Stimulated activated CD4-positive, alpha-beta T cell treated with anti-CD3 and anti-CD28 coated beads, Interleukin-1b, Interleukin-23, amount 100 ng/mL, for 1 hour (primary cell): ENCODE measurements at places on chromosomes 1 and 21.

- no peak for DNase-seq
Measured at GRCh38 chr1:183419399-183419798, 1.2 kb upstream of the NMNAT2 start.

DNA sequence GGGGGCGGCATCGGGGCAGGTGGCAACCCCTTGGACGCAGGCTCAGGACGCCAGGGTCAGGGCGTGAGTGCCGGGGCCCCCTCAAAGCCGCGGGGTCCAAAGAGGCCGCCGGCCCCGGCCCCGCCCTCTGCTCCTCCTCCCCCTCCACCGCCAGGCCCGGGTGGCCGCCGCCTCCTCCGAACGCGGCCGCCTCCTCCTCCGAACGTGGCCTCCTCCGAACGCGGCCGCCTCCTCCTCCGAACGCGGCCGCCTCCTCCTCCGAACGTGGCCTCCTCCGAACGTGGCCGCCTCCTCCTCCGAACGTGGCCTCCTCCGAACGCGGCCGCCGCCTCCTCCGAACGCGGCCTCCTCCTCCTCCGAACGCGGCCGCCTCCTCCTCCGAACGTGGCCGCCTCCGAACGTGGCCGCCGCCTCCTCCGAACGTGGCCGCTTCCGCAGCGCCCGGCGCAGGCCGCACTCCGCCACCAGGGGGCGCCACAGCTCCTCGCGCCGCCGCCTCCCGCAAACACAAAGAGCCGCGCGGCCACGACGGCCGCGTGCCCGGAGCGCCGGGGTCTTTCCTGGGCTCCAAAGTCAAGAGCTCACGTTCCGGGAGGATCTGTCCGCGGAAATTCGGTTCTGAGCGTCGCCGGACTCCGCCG lies 19.3 kb upstream of the SAMD11 start:
- peak; percentile 80 for DNase-seq

DNA sequence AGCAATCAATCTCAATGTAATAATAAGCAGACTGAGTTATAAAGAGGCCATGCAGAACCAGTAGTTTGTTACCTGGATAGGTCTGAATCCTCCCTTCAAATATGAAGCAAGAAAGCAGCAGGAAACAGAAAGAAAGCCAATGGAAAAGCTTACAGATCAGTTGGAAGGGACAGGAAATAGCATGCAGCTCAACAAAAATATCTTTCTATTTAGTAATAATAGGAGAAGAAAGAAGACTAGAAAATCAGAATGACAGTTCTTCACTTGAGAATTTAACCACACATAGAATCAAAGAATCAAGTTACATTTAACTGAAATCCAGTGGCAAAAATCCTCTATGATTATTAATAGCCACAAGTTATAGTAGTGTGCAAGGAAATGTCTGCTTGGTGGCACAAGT lies 194.4 kb downstream of the EIF4G3 start:
- DNase-seq, result no peak

- no peak for DNase-seq
Measured at GRCh38 chr21:31460980-31461379, 116.9 kb upstream of the TIAM1 start.

DNA sequence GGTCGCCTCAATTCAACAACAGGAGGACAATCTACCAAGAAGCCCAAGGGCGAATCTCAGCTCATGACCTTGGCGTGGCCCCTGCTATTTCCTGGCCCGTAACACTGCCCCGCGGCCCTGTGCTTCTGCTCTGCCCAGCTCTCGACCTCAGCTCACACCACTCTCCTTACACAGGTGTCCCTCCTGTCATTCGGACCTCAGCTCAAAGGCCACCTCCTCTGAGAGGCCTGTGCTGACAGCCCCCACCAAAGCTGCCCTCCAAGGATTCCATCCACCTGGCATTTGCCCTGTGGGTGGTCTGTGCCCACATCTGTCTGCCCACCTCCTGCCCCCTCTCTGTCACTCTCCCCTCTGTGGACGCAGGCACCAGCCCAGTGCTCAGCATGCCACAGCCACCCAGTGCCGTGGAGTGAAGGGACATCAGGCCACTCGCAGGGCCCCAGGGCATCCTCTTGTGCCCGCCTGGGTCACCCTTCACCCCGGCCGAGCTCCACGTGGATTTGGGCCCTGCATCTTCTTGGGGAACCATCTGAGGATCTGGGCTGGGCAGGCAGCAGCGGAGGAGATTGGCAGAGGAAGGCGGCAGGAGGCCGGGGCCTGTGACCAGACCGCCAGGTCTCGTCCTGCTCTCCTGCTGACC lies 70.3 kb downstream of the DHRS3 start:
- DNase-seq, result no peak

DNA sequence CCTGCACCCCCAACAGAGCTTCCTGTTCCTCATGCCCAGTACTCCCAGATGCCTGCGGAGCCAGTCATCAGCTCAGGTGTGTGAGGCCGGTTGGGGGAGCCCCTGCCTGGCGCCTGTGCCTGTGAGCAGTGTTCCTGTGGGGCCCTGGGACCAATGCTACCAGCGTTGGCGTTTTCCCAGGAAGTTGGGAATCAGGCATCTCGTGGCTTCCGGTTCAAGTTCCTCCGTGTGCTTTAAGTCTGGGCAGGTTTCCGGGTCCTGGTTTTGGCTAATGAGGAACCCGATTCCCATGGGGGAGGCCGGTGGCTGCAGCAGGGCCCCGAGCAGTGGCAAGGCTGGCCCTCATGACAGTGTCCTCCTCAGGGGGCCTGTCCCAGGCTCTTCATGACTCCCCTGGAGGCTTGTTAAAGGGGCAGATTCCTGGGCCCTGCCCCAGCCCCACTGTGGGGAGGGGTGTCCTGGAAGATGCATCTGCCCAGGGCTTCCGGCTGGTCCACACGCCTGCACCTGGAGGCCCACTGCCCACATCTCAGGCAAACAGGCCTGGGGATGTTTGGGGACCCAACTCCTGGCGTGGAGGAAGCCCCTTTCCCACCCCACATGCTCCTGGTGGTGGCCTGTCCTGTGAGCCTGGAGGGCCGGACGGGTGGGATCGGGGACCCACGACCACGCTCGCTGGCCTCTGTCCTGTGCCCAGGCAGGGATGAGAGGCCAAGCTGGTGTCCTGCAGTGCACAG lies 26.2 kb downstream of the TP73 start:
- no peak for DNase-seq

- no peak for DNase-seq
Measured at GRCh38 chr1:2594001-2594640, 7.5 kb downstream of the PRXL2B start.

DNA sequence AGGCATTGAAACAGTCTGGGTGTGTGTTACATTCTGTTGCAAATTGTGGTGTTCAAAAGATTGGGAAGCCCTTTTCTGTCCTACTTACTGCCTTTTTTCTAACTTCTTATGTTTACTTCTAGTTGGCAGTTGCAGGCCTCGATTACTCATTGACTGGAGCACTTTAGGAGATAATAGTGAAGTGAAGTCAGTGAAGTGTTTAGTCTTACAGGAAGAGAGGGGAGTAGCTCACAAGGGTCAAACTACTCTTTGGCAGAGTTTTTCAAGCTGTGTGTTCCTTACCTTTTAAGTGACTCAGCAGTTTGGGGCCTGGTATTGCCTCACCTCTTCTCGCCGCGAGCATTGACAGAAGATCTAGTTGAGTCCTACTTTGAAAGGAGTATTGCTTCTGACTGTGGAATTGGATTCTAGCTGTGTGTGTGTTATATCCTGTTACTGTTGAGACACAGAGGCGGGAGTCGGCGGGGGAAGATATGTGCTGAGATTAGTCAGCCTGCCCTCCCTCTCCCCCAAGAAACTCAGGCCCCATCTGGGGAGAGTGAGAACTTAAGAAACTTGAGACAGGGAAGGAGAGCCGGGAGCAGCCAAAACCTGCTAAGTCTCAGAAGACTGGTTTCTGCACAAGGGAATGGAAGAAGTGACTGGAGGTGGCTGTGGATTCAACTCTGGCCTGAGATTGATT lies 19.3 kb downstream of the AHCYL1 start:
- DNase-seq, result no peak

- no peak for DNase-seq
Measured at GRCh38 chr1:183953031-183953430, 84.5 kb downstream of the COLGALT2 start.

- no peak for DNase-seq
Measured at GRCh38 chr1:21541835-21542234, 32.6 kb downstream of the ALPL start.

- no peak for DNase-seq
Measured at GRCh38 chr1:25896266-25896665, 10.0 kb downstream of the STMN1 start.

GRCh38 chr1:3689138-3689750 lies 36.9 kb downstream of the TP73 start:
- DNase-seq, result no peak

GRCh38 chr1:186218654-186219352 lies 156.2 kb downstream of the TPR start:
- no peak for DNase-seq

DNA sequence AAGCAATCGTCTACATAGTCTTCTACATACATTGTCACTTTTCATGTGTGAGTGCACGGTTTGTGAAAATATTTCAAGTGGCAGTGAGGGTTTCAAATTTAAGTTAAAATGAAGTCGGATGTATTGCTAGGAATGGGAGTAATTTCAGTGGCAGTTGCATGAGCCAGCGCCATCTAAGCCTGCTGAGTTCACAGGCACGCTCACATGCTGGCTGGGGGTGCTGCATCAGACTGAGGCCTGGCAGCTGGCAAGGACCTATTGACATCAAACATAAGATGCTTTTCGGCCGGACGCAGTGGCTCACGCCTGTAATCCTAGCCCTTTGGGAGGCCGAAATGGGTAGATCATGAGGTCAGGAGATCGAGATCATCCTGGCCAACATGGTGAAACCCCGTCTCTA lies 80.7 kb downstream of the UBE4B start:
- no peak for DNase-seq

GRCh38 chr1:83761167-83762038 lies 237.5 kb downstream of the TTLL7 start:
- DNase-seq, result no peak

DNA sequence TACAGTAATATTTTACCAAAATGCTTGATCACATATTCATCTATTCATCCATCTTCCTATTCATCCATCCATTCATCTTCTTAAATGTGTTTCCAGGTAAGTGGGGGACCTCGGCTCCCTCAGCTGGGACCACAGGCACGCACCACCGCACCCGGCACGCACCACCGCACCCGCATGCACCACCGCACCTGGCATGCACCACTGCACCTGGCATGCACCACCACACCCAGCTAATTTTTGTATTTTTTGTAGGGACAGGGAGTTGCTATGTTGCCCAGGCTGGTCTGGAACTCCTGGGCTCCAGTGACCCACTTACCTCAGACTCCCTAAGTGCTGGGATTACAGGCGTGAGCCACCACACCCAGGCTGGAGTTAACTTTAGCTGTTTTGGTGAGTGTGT lies 21.2 kb downstream of the ACTRT2 start:
- no peak for DNase-seq

GRCh38 chr1:23577056-23578004 lies 18.0 kb upstream of the ID3 start:
- no peak for DNase-seq

DNA sequence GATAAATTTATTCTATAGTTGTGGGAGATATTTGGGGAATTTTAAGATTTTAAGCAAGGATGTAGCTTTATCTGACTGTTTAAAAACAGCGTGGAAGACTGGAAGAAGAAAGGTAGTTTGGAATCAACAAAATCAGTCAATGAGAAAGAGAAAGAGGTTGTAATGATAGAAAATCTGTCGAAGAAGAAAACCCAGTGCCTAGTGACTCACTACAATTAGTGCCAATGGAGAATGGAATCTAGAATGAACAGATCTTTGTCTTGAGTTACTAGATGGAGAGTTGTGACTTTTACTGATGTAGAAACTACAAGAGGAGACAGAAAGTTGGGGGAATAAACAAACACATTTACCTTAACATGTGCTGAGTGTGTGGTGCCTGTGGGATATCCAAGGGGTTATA lies 577.8 kb upstream of the NR5A2 start:
- no peak for DNase-seq

DNA sequence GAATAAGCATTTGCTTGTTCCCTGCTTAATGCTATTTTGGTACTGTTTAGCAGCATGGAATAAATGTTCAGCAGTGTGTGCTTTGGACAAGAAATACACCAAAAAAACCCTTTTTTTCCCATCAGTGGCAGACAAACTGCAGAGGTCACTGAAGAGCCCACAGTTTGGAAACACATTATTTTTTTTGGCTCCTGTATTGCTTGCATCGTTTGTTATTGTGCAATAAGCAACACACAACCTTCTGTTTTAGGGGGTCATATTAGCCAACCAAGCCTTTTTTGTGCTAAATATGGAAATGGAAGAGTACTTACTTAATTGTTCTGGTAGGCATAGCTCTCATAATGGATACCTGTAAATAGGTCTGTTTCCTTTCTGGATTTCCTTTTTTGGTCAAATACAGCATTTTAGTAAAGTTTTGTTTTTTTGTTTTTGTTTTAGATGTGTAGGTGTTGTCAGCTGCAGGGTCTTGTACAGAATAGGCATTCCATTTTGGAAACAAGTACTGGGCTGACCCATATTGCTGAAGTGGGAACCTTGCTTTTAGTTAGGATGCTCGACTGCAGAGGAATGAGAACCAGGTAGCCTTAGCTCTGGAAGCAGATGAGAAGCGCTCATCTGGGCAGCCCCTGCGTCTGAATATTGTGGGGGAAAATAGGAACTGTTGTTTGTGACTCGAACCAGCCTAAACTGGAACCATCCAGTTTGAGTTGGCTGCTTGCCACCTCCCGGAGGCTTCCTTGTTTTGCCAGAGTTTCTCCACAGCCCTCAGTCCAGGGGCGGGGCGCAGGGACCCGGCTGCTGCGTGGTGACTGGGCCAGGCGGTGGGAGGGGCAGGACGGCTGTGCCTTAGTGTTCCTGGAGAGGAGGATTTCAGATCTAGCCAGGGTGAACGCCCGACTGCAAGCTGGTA lies 38.4 kb downstream of the SPEN start:
- no peak for DNase-seq

DNA sequence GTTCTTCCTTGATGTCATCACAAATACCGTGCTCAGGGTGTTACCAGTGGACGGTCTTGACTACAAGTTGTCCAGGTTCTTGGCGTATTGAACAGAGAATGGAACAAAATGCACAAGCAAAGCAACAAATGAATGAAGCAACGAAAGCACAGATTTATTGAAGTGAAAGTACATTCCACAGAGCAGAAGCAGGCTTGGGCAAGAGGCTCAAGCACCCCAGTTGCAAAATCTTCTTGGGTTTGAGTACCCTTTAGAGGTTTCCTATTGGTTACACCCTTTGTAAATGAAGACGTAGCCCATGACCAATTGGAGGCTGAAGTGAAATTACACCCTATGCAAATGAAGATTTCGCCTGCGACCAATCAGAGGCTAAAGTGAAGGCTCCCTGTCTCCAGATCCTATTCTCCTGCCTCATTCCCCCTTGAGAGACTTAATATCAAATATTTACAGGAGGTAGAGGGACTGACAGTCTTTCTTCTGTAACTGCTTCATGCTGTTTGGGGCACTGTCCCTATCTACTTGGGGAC lies 38.3 kb downstream of the YY1AP1 start:
- no peak for DNase-seq

GRCh38 chr1:40620586-40621210 lies 44.8 kb downstream of the RIMS3 start:
- DNase-seq, result no peak
